ENCODE measurements at places on chromosomes 1 and 21. TPM values are rescaled to one million over a fixed set of nuclear protein-coding genes. Genes with fewer than 3 reads are reported as not detected.

Gene COL9A2
- total RNA-seq: 0.47 TPM

Gene FCRL2
- total RNA-seq: not detected

Gene BEND5
- total RNA-seq: not detected

Gene PAQR6
- total RNA-seq: 1.0 TPM

Gene CA14
- 0.36 TPM for total RNA-seq

Gene RBBP5
- 25.4 TPM for total RNA-seq

Gene LCE1D
- total RNA-seq: not detected

Gene TRAF3IP3
- 0.80 TPM for total RNA-seq

Gene SELL
- 0.51 TPM for total RNA-seq

Gene AMIGO1
- total RNA-seq: 1.0 TPM

Gene SLC22A15
- total RNA-seq: 2.4 TPM

Gene RGS16
- 0.38 TPM for total RNA-seq

Gene LRRC38
- not detected for total RNA-seq

Data from K562 (cell line).